ENCODE measurements at places on chromosomes 11 and 22.

DNA sequence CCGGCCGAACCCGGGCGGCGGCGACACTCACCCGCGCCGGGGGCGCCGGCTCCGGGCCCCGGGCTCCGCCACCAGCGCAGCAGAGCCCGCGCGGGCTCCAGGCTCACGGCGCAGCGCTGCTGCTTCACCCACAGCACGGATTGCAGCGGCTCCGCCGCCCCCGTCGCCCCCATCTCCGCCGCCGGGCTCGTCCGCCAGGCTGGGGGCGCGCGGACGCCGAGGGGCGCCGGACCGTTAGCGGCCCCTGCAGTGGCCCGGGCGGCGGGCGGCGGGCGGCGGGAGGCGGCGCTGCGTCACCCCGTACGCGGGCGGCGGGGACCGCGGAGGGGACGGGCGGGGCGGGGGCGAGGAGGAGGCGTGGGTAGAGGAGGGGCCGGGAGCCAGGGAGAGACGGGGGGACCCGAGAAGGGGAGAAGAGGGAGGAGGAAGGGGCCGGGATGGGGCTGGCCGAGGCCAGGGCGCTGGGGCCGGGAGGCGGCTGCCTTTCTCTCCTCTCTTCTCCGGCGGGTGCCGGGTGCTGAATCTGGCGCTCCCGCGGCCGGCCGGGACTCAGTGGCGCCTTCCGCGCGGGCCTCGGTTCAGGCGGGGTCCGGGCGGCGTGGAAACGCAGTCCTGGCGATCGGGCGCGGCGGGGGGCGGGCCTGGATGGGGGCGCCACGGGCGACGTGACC is at the start of gene CERK:
Gene CERK (minus strand): TSS at position 277 of the 671 bp plus-strand sequence. CDS start 104 bp downstream, at position 173.
- peak; percentile 82 for DNase-seq

GRCh38 chr11:120372296-120372695 is 36.1 kb downstream of the ARHGEF12 start:
- no peak for DNase-seq

DNA sequence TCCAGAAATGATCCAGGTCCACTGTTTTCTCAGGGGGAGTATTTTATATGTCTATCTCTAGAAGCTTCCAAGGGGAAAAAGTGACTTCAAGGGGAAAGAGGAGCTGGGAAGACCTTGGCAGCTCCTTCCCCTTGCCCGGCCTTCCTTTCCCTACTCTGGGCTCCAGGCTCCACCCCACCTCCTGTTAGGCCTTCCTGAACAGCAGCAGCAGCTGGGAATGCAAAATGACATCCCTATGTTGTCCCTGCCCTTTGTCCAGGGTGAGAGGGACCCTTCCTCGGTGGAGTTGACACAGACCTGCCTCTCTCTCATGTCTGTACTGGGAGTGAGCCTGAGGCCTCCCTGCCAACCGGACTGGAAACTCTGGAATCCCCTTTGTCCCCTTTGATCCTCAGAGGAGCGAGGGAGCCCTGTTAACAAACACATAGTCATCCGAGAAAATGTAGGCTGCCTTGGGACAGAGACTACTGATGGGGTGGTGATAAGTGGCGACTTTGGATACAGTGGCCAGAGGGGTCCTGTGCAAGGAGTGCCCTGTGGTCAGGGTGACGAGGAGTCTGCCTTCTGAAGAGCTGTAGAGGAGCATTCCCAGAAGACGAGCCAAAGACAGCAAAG is 9.0 kb upstream of the MALAT1 start:
- DNase-seq = no peak

DNA sequence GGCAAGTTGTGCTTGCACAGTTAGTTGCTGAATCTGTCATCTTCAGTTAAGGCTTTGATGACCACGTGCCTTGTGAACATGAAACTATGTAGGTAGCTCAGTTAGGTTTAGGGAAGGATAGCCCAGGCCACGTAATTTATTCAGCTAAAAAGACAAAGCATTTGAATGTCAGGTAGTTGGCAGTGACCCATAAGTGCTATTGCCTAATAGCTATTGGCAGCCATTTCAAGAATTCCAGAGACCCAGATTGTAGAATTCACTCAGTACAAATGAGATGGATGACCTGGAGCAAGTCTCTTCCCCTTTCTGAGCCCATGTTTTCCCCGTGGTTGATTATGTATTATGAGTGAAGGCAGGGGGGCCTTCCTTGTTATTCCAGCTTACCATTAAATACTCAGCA is 265.3 kb upstream of the ANO5 start:
- DNase-seq = no peak

- no peak for DNase-seq
Measured at GRCh38 chr11:115344846-115345245, 159.4 kb downstream of the CADM1 start.

All from activated T-cell treated with anti-CD3 and anti-CD28 coated beads, Interleukin-2, amount 50 U/mL, for 1 hour (primary cell).